CD8-positive, alpha-beta memory T cell (primary cell): ENCODE measurements at places on chromosomes 13 and 19. TPM values are rescaled to one million over a fixed set of nuclear protein-coding genes. Genes with fewer than 3 reads are reported as not detected.
A peak's percentile ranks its signal among the peaks of the same experiment; 100 is the strongest.

GRCh38 chr19:35293363-35293739, 1.4 kb downstream of the MAG start:
- H3K4me3 ChIP-seq: no peak overlapping the region
- peaks cover 10% of the 10 kb centered on the region for H3K4me1 ChIP-seq
- DNase-seq: no peak
- no peaks in the 10 kb centered on the region for H3K27me3 ChIP-seq

DNA sequence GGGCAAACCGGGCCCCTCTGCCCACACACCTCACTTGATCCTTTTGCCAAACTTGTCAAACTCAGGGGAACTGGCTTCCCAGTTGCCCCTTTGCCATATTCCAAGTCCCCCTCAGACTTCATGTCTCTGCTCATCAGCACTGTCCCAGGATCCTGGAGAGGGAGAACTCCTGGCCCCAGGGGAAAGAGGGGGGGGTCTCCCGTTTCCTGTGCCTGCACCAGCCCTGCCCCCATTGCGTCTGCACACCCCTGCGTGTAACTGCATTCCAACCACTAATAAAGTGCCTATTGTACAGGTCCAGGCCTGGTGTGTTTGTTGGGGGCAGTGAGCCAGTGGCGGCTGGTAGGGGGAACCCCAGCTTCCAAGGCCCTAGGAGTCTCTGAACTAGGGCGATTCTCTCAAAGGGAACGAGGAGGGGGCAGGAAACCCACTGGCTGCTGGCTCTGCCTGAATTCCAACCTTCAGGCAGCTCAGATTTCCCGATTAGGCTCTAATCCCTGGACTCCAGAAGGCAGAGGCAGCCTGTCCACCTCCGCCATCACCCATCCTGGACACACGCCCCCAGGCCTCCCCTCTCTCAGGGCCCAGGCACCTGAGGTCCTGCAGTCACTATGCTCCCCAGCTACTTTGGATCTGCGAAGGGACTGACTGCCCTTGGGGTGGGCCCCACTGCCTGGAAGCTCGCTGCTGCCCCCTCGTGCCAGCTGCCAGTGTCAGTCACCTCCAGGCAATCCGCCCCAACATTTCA, 9.7 kb upstream of the ILF3 start:
- H3K4me1 ChIP-seq: peaks cover 22% of the 10 kb centered on the region
- H3K27me3 ChIP-seq: no peaks in the 10 kb centered on the region
- peak; percentile 83 for DNase-seq
- no peak overlapping the region for H3K27ac ChIP-seq

GRCh38 chr13:95349267-95349666, 48.0 kb upstream of the ABCC4 start:
- no peaks in the 10 kb centered on the region for H3K36me3 ChIP-seq
- H3K4me3 ChIP-seq: no peak overlapping the region
- no peaks in the 10 kb centered on the region for H3K27me3 ChIP-seq
- no peak overlapping the region for H3K27ac ChIP-seq

DNA sequence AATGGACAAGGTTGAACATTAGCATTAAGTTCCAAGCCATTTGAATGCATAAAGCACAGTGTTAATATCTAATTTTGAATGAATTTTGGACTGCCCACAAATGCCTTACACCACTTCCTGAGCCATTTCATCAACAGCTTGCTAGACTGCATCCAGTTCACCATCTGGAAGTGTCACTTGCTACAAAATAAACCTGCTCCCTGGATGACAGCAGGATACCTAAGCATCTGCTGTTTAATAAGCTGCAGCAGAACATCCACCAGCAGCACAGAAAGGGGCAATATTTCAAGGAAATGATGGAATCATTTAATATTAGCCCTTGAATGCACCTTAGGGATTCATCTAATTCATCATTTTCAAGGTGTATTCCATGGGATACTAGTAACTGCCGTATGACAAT, 76.6 kb upstream of the PCDH9 start:
- H3K27ac ChIP-seq: no peak overlapping the region
- H3K4me3 ChIP-seq: no peak overlapping the region
- H3K4me1 ChIP-seq: no peaks in the 10 kb centered on the region
- H3K27me3 ChIP-seq: no peaks in the 10 kb centered on the region

DNA sequence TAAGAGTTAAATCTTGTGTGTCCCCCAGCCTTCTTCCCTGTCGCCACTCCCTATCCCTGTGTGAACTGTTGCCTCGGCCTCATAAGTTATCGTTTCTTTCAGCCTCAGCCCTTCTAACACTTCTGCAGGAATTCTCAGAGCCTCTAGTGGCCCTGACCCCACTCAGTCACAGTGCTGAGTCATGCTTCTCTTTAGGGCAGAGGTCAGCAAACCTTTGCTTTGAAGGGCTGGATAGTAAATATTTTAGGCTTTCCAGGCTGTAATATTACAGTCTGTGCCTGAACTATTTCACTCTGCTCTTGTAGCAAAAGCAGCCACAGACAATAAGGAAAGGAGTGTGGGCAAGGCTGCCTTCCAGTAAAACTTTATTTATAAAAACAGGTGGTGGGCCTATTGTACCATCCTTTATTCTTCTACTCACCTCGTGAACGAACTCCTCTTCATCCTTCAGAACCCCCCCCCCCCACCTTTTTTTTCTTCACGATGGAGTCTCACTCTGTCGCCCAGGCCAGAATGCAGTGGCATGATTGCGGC, 22.1 kb downstream of the MYO9B start:
- no peak overlapping the region for H3K4me3 ChIP-seq
- H3K4me1 ChIP-seq: no peaks in the 10 kb centered on the region
- peaks cover 11% of the 10 kb centered on the region for H3K36me3 ChIP-seq
- no peaks in the 10 kb centered on the region for H3K27me3 ChIP-seq
- no peak for DNase-seq

DNA sequence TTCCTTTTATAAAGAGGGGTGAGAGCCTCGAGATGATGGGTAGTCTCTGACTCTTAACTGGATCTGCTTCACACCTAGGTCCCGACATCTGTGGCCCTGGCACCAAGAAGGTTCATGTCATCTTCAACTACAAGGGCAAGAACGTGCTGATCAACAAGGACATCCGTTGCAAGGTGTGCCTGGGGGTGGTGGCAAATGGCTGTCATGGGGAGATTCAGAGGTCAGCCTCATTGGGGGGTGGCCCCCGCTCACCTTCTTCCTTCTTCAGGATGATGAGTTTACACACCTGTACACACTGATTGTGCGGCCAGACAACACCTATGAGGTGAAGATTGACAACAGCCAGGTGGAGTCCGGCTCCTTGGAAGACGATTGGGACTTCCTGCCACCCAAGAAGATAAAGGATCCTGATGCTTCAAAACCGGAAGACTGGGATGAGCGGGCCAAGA, 1.6 kb downstream of the CALR start:
- no peaks in the 10 kb centered on the region for H3K27me3 ChIP-seq
- peak overlapping the region; percentile 93 for H3K27ac ChIP-seq
- H3K36me3 ChIP-seq: peaks cover 56% of the 10 kb centered on the region
- H3K4me3 ChIP-seq: peak overlapping the region; percentile 81

The C5AR2 gene
- total RNA-seq: 0.07 TPM

The C13orf46 gene
- 1.2 TPM for total RNA-seq

The C2CD4C gene
- not detected for total RNA-seq

The DNAAF3 gene
- not detected for total RNA-seq
